G401 (cell line): ENCODE measurements at places on chromosomes 4 and X.

- DNase-seq: no peak
Measured at GRCh38 chr4:60737858-60738257, 462.3 kb upstream of the ADGRL3 start.

DNA sequence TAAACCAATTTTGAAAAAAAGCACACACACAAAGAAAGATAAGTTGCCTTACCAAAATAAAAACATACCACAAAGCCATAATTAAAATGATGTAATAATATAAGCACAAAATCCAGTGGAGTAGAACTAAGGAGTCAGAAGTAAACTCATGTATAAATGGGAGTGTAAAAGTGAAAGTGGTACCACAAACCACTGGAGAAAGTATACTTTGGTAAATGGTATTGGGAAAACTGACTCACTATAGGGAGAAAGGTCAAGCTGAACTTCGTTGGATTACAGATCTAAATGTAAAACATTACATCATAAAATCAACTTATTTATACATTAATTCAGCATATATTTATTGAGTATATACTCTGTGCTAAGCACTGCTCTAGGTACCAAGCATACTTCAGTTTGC lies 46.3 kb upstream of the HHIP start:
- no peak for DNase-seq

DNA sequence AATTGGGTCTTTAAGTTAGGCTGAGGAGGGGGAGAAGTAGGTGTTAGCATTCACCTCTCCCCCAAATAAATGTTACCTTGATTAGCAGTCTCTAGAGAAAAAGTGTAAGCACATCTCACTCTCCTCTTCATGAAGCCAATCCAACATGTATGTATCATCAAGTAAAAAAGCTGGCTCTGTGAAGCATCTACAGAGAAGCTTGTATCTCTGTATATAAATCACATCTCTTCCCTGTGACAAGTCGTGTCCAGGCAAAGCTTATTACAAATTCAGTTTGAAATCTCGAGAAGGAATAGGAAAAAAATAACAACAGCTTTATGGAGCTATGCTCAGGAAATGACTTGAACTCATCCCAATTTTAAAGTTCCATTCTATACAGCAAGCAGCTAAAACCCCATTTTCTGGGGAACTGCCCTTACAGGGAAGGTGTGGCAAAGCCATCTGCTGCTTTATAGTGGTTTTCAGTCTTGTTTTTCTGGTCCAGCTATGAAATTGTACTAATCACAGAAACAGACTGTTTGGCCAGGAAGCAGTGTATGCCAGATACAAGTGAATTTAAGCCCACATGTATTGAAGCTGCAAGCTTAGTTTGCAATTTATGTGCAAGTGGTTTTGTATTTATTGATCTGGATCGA lies 313.3 kb upstream of the NOCT start:
- DNase-seq: peak; percentile 70

DNA sequence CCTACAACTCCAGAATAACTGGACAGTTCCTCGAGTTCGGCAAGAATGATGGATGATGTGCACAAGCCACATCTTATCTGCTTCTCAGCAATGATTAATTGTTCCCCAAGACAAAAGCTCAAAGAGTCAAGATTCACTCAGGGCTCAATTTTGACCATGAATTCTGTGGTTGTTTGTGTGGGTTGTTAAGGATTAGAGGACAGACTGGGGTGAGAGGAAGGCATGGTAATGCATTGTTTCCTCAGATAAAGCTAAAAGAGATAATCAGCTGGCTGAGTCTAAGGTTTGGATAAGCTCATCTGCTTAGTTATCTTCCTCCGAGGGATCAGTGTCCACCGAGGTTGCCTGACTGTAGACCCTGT lies 161.0 kb downstream of the CPEB2 start:
- no peak for DNase-seq

GRCh38 chrX:10197279-10198210 lies 40.8 kb downstream of the CLCN4 start:
- DNase-seq: no peak

DNA sequence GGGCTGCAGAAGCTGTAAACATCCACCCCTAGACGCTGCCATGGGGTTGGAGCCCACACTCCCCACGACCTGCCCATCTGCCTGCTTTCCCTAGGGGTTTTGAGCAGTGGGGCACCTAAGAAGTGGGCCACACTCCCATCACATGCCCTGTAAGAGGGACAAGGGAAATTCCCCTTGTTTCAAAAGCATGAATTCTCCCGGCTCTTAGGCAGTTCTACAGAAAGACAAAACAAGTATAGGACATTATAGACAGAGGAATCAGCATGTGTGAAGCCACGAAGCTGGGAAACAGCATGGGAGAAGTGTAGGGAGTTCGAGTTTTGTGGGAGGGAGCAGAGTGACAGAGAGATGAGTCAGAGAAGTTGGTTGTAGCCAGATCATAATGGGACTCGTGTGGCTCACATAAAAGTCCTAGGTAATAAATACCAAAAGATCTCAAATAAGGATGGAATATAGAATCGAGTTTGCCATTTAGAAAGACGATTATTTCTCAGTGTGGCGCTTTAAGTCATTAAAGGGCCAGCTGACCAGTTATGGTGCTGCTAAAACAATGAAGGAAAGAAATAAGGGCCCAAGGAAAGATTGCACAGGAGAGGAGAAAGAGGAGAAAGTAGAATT lies 23.9 kb downstream of the APOO start:
- DNase-seq: no peak

DNA sequence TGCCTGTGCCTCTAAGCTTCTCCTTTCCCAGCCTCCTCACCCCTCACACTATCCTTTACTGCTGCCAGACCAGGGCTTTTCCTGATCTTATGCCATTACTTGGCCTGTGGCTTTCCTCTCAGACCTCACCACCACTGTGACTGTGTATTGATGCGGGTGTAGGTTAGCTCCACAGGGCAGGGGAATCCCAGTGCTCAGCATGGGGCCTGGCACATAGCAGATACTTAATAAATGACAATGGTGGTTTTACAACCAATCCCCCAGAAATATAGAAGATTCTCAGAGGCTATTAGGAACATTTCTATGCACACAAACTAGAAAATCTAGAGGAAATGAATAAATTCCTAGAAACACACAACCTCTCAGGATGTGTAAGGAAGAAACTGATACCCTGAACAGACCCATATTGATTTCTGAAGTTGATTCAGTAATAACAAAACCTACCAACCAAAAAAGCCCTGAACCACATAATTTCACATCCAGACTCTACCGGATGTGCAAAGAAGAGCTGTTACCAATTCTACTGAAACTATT lies 129.6 kb upstream of the QRFPR start:
- DNase-seq: no peak

DNA sequence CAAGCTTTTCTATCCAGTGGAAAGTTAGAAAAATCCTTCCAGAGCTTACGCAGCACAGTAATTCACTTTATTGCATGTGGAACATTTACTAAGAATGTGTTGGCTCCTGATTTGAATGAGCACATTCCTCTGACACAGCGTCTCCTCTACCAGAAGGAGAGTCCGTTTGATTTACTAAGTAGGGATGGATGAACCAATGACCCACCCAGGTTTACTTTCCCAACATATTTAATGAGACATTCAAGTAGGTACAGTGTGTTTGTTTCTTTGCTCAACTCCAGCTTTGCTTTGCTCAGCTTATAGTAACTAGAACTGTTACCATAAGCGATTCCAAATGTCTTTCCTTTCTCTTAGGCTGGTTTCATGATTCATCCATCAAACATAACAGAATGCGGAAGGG lies 161.7 kb downstream of the SMARCA1 start:
- DNase-seq: no peak

DNA sequence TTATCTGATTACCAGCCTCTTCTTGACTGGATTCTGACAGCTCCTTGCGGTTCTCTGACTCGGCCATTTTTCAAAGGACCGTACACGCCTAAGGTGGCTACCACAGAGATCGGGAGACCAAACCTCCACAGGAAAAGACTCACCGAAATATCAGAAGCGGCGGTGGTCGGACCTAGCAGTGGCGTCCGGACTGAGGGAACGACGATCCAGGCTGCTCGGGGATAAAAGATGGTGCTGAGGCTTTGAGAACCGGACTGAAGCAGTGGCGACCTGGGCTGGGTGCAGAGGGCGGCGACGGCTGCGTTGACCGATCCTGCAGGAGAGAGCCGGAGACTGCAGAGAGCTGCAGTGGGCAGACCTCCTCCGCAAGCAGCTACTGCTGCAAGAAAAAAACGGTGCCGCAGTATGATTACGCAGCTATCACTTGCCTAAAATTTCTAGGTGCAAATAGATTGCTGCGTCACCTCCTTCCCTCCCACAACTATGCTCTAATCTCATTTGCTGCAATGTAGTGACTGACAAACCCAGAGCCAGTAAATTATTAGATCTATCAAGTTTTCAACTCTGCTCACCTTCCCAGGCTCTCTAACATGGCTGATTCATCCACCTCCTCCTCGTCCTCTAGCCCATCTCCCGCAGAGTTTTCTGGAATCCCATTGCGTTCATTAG lies at the start of gene NAP1L2:
NAP1L2 (minus strand) TSS at position 426 of the 669 bp plus-strand sequence; CDS start at position 67, 359 bp downstream.
- DNase-seq: peak; percentile 95

DNA sequence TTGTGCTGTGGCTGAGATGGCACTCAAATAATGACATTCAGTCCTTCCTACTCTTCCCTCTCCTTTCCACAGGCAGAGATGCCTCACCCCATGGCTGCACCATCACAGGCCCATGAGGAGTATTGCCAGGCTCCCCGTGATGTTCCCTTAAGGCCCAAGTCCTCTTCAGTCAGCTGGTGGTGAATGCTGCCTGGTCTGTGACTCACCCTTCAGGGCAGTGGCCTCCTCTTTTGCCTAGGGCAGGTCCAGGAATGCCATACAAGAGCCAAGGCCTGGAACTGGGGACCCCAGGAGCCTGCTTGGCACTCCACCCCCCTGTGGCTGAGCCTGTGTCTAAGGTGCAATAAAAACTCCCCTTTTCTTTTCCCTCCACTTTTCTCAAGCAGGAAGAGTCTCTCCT lies 144.2 kb upstream of the GEMIN8 start:
- DNase-seq: no peak

DNA sequence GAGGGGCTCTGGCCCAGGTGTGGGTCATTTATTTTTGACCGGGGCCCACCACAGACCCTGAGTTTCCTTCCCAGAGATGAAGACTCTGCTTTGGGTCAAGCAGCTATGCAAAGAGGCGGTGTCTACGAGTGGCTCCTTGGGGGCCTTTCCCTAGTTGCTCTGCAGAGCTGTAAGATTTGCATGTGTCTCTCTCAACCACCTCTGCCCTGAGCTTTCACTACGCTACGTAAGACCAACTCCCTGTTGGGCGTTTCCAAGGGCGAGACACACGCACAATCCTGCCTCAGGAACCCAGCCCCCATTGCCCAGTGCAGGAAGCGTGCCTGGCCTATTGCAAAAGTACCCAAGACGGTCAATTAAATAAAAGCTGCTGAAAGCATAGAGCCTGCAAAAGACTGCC lies 10.0 kb upstream of the ANOS1 start:
- DNase-seq: no peak

DNA sequence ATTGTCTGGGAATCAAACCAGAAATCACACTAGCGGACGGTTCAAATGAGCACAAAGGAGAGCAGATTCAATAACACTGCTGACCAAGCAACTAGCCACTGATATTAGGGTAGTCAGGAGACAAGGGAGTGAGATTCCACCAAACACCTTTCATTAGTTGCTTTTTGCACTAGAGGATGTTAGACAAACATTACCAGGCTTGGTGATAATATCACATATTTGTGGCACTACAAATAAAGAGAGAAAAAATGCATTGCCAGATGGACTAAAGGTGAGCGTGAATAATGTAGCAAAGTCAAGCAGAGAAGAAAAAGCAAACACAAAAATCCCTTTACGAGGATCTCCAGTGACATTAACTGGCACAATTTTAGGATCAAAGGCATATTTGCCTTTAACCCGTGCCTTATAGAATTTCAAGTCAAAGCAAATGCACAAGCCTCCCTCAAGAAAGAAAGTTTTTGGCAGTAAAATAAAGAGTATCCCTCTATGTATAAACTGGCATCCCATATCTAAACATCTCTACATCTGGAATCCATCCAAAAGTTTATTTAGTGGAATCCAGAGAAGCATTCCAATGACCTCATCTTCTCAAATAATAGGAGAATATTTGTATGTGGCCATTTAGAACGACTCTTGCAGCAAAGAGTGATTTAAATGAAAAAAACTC lies 290.9 kb downstream of the KCTD8 start:
- peak; percentile 27 for DNase-seq

GRCh38 chr4:127417885-127418535 lies 214.7 kb upstream of the INTU start:
- DNase-seq: no peak

GRCh38 chr4:39323821-39324220 lies 42.3 kb downstream of the RFC1 start:
- DNase-seq: no peak

GRCh38 chr4:82172186-82172585 lies 201.6 kb downstream of the HNRNPD start:
- no peak for DNase-seq

GRCh38 chr4:8871417-8872401 lies at the start of gene HMX1:
Gene HMX1, minus strand, starts transcription at chr4:8871839. Its CDS starts 225 bp downstream, at chr4:8871614.
- DNase-seq: no peak

- DNase-seq: no peak
Measured at GRCh38 chr4:147201016-147201415, 255.4 kb upstream of the TTC29 start.

DNA sequence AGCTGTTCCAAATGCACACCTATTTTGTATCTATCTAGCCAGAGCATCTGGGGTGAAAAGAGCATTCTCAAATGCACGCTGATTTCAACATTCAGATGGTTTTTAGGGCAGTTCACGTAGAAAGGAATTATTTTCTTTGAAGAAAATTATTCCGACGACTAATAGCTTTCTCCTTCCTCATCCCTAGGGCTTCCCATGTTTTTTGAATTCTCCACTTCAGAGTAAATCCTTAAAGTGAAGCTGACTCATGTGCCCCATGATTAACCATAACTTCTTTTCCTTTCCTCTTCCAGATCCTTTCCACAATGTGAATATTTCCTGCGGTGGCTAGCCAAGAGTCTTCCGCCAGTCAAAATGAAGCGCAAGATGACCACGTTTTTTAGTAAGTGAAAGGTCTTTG lies 86.7 kb upstream of the PDHA1 start:
- no peak for DNase-seq

GRCh38 chr4:26622913-26623312 lies 39.0 kb downstream of the TBC1D19 start:
- no peak for DNase-seq
